ENCODE measurements at places on chromosomes 5 and 9. TPM values are rescaled to one million over a fixed set of nuclear protein-coding genes. Genes with fewer than 3 reads are reported as not detected.

DNA sequence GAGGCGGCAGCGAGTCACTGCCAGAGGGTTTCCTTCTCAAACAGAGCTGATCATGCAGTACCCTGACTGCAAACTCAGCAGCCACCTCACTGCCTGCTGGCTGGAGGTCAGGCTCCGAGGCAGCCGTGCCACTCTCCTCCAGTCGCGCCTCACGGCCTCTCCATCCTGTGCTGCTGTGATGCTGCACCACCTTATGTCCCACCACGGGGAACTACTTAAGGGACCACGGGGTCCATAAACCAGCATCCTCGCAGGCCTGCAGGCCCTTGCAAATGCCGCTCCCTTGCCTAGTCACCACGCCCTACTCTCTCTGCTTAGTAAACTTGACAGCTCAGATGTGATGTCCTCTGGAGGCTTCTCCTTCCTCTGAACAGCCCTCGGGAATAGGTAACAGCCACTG lies 99.2 kb downstream of the CRB2 start:
- DNase-seq = no peak

DNA sequence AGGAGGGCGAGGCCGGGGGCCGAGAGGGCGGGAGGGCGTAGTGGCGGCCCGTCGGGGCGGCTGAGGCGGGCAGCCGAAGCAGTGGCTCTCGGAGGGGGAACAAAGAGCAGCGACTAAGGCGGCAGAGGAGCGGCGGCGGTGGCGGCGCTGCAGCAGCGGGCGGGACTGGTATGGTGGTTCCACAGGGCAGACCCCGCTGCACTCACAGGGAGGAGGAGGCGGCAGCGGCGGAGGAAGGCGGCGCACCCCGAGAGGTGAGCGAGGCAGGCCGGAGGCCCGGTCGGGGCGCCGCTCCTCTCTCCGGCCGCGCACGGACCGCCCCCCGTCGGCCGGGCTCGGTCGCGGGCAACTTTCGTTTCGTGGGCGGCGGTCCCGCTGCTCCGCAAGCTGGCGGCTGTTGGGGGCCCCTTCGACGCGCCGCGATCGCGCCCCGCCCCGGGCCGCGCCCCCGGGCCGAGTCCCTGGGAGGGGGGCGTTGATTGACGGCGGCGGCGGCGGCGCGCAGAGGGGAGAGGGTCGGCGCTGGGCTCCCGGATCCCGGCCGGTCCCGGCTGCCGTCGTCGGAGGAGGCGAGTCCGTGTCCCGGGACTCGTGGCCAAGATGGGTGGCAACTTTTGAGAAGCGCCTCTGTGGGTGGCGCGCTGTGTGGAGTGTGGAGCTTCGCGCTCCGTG lies 467 bp downstream of the CNOT6 start:
- DNase-seq = peak; percentile 16

- DNase-seq = peak; percentile 90
These were observed 4.6 kb downstream of the NIPAL4 start for GRCh38 chr5:157464519-157465171.

SHOC1 gene
- not detected for polyA plus RNA-seq

- DNase-seq = no peak
These were observed 42.2 kb downstream of the PTTG1 start for GRCh38 chr5:160463740-160464465.

DNA sequence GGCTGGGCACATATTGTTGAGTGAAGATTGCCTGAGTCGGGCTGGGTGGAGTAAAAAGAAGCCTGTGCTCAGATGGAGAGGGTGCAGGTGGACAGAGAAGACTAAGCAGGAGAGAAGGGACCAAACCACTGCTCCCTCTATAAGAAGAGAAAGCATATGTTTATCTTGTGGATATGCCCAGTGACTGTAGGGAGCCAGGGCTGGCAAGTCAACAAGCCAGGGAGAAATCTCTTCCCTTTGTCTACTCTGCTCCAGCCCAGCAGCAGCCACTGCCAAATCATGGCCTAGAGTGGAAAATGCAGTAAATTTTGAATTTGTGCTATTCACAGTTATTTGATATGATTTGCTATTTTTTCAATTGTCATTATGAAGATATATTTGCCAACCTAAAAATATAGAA lies 33.2 kb upstream of the TRIM36 start:
- DNase-seq = no peak

UBE2B gene
- 43.4 TPM for polyA plus RNA-seq

GRCh38 chr9:114223564-114224246 lies 68.4 kb downstream of the COL27A1 start:
- DNase-seq = no peak

DNA sequence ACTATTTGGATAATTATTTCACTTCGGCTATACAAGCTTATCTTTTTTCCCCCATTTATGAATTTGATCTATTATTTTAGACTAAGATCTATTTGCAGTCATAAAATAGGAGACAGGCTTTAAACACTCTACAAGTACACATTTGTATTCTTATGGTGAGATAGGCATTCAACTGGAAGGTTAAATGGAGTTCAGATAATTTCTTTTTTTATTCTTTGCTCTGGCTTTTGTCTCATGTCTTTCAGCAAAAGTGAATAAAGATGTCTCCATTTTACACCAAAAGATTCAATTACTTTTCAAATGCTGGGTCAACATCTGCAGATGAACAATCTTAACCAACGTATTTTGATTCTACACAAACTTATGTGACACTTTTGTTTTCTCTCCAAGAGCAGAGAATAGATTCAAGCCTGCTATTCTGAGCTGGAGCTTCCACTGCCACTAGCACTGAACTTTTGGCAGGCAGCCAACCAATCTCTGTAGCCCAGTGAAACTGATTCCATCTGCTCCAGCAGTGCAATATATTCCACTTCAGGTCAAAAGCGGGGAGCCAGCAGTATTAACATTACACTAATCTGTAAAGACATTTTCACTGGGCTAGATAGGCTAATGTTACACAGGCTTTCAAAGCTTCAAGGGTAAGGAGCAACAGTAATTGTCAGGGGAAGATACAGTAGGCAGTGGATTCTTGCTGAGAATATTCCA lies 452.0 kb upstream of the ZNF608 start:
- no peak for DNase-seq

DNA sequence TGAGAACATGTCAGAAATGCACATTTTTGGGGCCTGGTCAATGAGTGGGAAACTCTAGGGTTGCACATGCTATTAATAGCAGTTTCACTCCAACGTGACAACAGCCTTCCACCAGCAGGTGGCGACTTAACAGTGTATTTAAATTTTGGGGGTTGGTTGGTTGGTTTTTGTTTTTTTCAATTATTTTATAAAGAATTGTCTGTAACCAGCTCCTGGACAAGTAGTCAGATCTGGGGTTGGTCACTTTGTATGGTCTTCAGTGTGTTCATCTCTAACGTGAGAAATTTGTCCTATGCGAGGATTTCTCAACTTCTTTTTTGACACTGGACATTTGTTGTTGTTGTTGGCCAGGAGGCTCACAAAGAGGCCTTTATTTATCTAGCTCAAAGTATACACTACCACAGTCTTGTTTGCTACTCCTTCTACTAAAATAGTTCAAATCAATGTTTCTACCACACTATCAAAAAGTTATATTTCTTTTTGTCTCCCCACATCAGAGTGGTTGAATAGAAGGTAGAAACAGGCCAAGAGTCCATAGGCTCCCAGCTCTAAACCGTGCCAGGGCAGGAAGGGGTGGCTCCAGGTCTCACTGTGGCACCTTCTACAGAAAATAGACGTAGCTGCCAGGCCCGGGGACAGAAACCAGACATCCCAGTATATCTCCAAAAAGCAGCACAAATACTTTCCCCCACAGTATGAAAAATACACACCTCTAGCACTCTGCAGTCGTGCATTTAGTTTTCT lies 110.4 kb downstream of the TRPM6 start:
- DNase-seq = peak; percentile 28

IRX2 gene
- not detected for polyA plus RNA-seq

KCNN2 gene
- not detected for polyA plus RNA-seq

GRCh38 chr5:153619771-153620170 lies 129.3 kb downstream of the GRIA1 start:
- no peak for DNase-seq

SLC45A2 gene
- not detected for polyA plus RNA-seq

ZDHHC11 gene
- polyA plus RNA-seq = not detected

GRCh38 chr9:16243798-16244197 lies 626.7 kb downstream of the BNC2 start:
- DNase-seq = no peak

DNA sequence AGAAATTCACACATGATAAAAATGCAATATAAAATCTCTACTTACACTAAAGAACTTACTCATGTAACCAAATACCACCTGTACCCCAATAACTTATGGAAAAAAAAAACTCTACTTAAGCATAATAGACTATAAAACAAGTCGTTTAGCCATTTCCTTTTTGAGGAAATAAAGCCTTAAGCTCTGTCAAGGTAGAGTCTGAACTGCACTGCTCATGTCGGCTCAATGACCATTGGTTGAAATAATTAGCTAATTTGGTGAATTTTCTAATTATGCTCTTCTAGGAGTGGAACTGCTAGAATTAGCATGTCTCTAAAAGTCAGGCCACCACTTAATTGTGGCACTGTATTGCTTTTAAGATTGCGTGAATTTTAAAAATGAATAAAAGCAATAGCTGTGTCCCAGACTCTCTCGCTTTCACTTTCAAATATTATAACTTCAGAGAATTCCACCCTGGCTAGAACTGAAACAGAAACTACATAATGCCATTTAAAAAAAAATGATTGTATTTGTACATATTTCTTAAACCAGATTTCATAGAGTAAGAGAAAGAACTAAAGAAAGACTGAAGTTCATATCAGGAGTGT lies 113.0 kb upstream of the PCA3 start:
- DNase-seq = peak; percentile 37

CD180 gene
- 22.0 TPM for polyA plus RNA-seq

SLC35D2 gene
- 9.3 TPM for polyA plus RNA-seq

PITX1 gene
- polyA plus RNA-seq = not detected

DNA sequence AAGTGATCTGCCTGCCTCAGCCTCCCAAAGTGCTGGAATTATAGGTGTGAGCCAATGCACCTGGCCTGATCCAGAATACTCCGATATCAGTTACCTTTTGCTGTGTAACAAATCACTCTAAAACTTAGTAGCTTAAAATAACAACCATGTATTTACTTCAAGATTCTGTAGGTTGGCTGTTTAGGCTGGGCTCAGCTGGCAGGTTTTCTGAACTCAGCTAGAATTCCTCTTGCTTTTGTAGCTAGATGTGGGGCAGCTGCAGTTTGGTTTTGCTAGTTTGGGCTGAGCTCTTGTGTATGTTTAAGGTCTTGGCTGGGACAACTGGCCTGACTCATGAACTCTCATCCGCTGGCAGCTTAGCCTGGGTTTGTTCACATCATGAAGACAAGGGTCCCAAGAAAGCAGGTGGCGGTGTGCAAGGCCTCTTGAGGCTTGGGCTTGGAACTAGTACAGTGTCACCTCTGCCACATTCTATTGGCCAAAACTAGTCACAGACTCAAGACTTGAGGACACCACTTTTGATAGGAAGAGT lies 138.3 kb upstream of the SHB start:
- no peak for DNase-seq

DNA sequence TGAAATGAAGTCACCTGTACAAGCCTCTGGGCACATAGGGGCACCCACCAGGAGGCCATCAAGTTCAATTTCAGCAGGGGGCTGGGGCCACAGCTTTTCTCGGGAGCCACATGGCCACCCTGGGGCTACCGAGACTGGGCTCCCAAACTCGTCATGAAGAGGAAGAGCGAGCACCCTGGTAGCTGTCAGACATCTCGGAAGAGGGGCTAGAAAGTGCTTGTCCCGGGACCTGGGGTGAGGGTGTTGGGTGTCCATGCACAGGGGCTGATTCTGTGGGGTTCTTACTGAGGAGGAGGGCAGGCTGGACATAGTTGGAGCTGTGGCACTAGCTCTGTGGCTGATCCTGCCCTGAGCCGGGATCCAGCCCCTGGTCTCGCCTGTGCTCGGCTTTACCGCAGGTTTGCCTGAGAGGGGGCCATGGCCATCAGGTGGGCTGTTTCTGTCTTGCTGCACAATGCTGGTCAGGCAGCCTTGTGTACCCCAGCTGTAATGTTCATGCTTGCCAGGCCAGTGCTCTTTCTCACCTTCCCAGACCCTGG lies 70.3 kb downstream of the PHF2 start:
- DNase-seq = no peak

GRCh38 chr5:149298842-149299404 lies 27.3 kb downstream of the AFAP1L1 start:
- no peak for DNase-seq

GRCh38 chr5:127550652-127551409 lies 33.4 kb downstream of the PRRC1 start:
- no peak for DNase-seq

SPINK4 gene
- polyA plus RNA-seq = not detected

DNM1 gene
- polyA plus RNA-seq = 2.5 TPM

DNA sequence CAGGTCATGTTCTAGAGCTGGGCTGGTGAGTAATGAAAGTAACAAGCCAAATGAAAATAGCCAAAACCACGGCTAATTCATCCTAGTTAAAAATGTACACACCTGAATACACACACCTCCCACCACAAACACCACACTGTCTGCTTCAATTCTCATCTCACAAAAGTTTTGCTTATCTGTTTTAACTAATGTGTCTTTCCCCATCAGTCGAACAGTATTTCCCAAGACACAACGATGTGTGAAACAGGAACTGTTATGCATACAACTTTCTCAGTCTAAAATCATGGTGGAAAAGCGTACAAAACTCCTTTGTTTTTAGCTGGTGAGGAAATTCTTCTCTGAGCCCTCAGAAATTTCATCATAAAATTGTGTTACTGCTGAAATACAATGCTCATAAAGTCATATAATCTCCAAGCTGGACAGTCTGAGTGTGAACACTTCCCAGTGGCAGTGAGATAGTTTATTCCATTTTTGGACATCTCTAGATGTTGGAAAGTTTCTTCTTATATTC lies 242.4 kb downstream of the EFNA5 start:
- peak; percentile 58 for DNase-seq

FAM221B gene
- polyA plus RNA-seq = 0.05 TPM

- DNase-seq = no peak
These were observed 133.9 kb downstream of the DROSHA start for GRCh38 chr5:31397926-31398557.

DNA sequence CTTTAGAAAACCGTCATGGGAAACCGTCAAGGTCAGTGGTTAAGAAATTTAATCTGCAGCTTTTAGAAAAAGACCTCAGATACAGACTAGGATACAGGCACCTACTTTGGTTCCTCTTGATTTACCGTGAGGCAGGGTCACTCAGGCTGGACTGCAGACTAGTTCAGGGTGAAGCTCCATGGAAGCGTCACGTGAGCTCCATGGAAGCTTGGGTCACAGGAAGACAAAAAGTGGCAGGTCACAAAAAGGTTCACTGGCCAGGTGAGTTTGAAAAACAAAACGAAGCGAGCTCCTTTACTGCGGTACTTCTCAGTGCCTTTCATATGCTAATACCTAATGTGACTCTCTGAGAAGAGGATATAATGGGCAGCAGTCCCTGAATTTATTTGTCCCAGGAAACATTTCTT lies 43.0 kb downstream of the PRRC2B start:
- no peak for DNase-seq

DNA sequence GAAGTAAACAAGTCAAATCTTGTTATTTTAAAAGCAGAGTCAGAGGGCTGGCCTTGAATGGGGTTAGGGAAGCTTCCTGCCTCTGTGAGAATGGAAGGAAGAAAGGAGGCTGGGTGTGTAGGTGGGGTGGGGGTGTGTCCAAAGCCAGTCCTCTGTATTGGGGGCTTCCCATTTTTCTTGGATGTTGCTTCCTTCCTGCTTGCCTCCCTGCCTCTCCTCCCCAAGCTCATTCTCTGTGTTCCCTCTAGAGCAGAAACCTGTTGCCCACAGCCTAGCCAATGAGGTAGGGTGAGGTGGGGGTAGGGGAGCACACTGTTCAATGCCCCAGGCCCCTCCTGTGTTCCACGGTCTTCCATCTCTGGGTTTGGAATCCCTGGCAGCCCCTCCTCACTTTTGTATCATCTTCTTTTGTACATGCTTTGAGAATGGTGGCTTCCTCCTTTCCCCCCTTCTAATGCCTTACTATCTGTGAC lies 39.7 kb downstream of the SNX24 start:
- no peak for DNase-seq

GRCh38 chr9:80596579-80596978 lies 1024.8 kb downstream of the TLE4 start:
- DNase-seq = no peak
